Left lung (tissue), 14 donors: ENCODE measurements at places on chromosomes 2 and 18.

DNA sequence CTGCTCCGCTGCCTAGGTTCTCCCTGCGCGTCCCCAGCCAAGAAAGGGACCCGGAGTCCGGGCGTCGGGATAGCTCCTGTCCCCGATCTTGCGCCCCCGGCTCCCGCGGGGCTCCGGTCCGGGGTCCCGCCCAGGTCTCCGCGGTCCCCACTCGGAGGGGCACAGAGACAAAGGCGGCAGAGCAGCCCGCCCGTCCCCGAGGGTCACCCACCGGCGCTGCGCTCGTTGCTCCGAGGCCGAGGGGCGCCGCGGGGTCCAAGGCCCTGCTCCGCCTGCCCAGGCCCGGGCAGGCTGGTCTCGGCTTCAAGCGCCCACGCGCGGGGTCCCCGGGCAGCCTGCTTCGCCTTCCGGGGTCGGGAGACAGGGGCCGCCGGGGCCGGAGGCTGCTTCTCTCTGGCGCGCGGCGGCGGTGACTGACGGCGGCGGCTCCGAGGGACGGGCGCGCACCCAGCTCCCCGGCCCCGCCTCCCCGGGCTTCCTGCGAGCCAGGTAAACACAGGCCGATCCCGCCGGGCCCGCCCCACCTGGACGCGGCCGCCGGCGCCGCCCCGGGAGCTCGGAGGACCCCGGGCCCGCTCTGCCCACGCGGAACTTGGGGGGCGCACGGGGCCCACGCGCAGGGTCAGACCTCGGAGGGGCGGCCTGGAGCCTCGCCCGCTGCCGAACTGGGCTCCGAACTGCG lies at the start of gene MBP:
Gene MBP, minus strand, starts transcription at position 415 of the 682 bp plus-strand sequence. CDS start 27,522 bp downstream, outside the sequence.
- peak; percentile 97 for DNase-seq

GRCh38 chr2:173854840-173855239 lies 110.3 kb downstream of the SP3 start:
- DNase-seq: no peak

DNA sequence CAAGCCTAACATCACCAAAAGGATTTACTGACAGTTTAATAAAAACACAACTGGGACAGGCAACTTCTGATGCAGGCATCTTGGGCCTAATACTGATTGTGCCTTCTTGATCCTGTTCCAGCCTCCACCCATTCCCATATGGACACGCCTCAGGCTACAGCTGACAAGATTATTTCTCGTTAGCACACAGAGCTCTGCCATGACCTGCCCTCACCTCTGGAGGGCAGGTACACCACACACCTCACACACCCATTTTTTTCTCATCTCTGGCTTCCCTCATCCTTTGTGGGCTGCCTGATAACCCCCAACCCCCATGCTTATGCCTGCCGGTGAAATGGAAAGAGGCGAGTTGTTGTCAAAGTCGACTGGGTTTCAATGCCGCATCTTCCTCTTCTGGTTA lies 147.0 kb downstream of the ANTXR1 start:
- DNase-seq: no peak

GRCh38 chr2:150219861-150220260 lies 267.6 kb downstream of the RND3 start:
- DNase-seq: no peak

- no peak for DNase-seq
Measured at GRCh38 chr2:16630463-16630862, 35.2 kb downstream of the CYRIA start.

- no peak for DNase-seq
Measured at GRCh38 chr2:9741110-9741509, 102.2 kb upstream of the TAF1B start.

- DNase-seq: no peak
Measured at GRCh38 chr2:158049129-158049855, 52.4 kb upstream of the UPP2 start.

GRCh38 chr2:164933671-164934189 lies 21.6 kb downstream of the SLC38A11 start:
- DNase-seq: no peak
